ENCODE measurements at places on chromosomes 7 and 10.

DNA sequence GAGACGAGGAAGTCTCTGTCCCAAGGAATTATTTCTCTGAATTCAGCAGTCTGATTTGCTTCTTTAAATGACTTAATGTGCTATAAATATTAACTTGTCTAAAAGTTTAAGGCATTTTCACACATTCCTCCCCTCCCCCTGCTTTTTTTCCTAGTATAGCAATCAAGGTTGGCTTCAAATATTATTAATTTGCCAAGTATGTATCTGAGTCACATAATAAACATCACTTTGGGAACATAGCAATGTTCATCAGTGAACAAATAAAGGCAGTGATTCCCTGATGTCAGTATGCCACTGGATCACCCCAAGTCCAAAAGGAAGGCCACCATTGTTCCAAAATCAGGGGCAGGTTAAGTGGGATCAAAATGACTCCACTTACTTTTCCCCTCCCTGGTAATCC, 40.5 kb downstream of the PDE6C start:
- no peak for DNase-seq

DNA sequence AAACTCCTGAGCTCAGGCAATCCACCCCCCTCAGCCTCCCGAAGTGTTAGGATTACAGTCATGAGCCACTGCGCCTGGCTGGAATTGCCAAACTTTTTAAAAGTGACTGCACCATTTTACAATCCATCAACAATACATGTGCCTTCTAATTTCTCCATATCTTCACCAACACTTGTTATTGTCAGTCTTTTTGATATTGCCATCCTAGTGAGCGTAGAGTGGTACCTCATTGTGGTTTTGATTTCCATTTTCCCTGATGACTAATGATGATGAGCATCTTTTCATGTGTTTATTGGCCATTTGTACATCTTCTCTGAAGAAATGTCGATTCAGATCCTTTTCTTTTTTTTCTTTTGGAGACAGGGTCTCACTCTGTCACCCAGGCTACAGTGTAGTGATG, 21.7 kb upstream of the STRIP2 start:
- DNase-seq = no peak

- DNase-seq = no peak
Measured at GRCh38 chr10:29820890-29821461, 186.2 kb upstream of the SVIL start.

- no peak for DNase-seq
Measured at GRCh38 chr10:52999258-52999657, 226.7 kb upstream of the MBL2 start.

DNA sequence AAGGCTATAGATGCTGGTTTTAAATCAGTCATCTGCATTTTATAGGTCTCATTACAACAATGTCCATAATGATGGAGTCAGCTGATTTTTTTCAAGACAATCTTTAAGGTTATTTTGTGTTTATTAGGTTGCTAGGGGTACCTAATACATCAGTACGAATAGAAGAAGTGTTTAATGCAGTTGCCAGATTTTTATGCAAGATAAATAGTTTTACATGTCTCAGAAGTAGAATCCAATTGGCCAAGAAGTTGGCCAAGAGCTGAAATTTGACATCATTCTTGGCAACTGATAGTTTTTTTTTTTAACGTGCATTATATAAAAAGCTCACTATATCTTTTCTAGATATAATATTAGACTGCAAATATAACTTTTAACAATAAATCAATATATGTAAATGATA, 208.5 kb downstream of the TRIL start:
- no peak for DNase-seq

GRCh38 chr10:78473006-78473405, 439.3 kb downstream of the RPS24 start:
- DNase-seq = no peak

GRCh38 chr7:10022957-10023356, 950.7 kb upstream of the PHF14 start:
- no peak for DNase-seq

- no peak for DNase-seq
Measured at GRCh38 chr10:75015442-75015841, 96.0 kb upstream of the SAMD8 start.

- no peak for DNase-seq
Measured at GRCh38 chr7:140031364-140031763, 31.4 kb downstream of the PARP12 start.

- DNase-seq = no peak
Measured at GRCh38 chr10:29649561-29650551, 15.1 kb upstream of the SVIL start.

- no peak for DNase-seq
Measured at GRCh38 chr7:27399791-27400567, 157.4 kb downstream of the EVX1 start.

GRCh38 chr10:11707624-11708350, 34.4 kb upstream of the ECHDC3 start:
- no peak for DNase-seq

- DNase-seq = no peak
Measured at GRCh38 chr7:42574685-42575084, 337.2 kb downstream of the C7orf25 start.

GRCh38 chr10:78576276-78576675, 492.5 kb upstream of the ZMIZ1 start:
- no peak for DNase-seq

GRCh38 chr10:12707461-12708185, 293.9 kb downstream of the CCDC3 start:
- DNase-seq = peak; percentile 73

DNA sequence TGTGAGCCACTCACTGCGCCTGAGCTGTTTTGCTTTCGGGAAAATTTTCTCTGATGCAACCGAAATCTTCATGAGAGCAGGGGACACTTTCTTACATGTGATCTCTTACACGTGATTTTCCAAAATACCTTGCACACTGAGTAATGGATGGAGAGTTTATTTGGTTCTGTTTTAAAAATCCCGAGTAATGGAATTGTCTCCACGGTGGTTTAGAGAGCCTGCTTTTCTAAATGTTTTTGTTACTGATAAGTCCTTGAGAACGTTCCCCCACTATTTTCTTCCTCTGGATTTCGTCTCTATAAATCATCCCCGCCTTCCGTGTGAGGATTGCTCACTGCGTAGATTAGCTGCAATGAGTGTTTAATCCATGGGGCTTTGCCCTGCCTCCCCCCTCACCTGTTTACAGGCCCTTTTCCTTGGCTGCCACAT, 25.7 kb downstream of the CAMK1D start:
- no peak for DNase-seq

DNA sequence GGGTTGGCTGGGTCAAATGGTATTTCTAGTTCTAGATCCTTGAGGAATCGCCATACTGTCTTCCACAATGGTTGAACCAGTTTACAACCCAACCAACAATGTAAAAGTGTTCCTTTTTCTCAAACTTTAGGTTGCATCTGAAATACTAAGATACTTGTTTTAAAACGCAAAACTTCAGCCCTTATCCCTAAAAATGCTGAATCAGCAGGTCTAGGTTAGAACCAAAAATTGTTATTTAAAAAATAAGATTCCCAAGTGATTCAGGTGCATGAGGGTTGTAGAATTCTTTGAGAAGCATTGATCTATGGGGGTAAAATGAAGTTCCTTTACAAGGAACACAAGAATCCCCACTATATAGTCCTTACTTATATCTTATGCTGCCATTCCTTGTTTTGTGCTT, 56.5 kb upstream of the BICC1 start:
- no peak for DNase-seq

DNA sequence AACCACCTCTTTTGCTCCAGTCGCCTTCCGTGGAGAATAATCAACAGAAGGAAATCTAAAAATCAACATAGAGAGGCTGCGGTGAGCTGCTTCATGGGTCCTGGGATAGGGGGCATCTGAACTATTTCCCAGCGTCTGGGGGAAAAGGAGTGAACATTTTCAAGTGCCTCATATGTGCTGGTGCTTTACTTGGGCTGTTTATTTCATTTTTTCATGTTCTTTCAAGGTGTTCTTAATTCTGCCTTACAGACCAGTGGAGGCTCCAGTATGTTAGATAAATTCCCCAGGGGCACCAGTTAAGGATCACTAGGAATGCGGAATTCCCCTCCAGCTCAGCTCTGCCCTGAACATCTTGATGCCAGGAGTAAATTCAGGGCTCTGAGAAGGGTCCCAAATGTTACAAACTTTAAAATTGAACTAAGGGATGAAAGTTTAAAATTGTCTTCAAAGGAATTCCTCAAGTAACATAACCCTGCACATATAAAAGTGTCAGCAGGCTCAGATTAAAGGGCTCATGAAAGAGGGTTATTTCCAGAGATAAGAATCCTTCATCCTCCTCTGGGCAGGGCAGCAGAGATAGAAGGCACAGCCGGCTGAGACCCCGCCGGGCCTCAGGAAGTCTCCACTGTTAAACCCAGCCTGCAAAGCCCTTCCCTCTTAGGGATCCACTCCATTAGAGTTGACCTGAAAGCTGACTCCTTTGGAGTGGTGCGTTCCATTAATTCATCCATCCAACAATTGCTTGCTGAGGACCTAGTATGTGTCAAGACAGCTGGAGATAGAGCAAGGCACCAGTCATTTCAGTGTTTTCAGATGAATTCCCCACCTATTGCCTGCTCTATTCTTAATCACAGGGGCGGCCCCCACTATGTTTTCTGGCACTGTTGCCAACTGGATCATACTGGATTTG, 345.8 kb downstream of the KCNMA1 start:
- DNase-seq = no peak

DNA sequence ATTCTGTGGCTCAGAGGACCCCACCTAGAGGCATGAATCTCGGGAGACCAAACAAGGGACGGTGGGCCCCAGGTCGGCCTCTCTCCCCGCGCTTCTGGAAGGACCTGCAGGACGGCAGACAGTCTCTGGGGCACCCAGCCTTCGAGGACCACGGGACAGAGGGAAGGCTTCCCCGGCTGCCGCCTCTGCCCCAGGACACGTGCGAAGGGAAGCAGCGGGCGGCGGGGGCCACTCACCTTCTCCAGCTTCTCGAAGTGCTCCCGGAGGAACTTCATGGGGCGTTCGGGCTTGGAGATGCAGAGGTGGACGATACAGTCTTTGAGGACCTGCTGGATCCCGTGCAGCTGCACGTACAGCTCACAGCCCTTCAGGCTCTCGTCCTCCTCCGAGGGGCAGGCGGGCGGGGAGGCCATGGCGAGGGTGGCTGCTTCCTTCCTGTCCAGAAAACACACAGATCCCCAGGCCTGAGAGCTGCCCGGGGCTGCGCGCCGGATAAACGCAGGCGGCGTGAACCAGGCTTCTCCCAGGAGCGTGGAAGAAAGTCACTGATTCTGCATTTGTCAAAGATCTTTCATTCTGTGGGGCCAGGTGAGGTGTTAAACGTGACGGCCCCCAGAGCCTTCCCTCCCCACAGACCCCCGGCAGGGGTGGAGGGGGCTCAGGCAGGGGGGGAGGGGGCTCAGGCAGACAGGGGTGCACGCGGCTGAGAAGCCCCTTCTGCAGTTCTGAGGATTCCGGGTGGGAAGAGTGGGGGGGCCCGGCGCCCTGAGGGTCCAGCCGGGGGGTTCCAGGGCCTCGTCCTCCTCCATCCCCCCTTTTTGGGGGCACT, 15.2 kb upstream of the DNAAF5 start:
- DNase-seq = no peak

GRCh38 chr7:44962483-44963251, 16.1 kb downstream of the MYO1G start:
- DNase-seq = no peak

DNA sequence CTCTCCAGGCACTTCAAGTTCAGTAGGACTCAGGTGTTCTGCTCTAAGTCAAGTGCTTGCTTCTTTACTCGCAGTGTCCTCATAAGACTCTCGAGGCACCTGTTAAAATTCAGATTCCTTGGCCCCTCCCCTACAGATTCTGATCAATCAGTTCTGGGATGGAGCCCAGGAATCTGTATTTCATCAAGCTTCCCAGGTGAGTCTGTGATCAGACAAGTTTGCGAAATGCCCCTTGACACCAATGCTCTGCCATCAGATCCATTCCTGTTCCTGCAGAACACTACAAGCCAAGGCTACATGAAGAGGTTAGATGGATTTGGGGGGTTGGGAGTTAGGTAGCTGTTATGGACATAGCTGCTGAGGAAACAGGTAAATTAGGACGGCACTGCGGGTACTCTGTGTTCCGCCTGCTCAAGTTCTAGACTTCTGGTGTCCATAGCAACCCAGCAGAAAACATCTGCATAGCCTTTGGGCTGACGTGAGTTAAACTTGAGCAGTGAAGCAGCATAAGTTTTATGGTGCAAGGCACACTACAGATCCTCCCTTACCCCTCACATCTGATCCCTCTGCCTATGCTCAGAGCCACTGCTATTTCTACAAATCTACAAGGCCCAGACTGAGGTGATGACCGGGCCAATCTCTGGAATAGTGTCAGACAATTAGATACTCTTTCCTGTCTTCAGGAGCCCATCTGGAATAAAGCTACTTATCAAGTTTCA, 6.8 kb upstream of the NCOA4 start:
- no peak for DNase-seq

DNA sequence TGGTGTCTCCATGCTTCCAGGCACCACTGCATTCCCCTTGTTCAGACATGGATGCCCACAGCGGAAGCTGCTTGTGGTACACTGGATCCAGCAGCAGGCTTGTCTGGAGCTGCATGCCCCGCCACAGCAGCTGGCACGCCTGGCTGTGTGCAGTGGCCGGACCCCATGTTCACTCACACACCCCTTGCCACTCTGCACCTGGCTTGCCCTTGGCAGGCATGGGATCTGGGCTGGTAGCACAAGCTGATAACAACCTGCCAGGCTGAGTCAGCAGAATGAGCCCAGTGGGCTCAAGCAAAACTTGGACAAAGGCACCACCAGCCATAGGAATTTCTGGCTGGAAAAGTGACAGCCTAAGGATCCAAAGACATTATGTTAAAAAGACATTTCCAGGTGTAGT, 91.8 kb upstream of the TMEM168 start:
- DNase-seq = no peak

DNA sequence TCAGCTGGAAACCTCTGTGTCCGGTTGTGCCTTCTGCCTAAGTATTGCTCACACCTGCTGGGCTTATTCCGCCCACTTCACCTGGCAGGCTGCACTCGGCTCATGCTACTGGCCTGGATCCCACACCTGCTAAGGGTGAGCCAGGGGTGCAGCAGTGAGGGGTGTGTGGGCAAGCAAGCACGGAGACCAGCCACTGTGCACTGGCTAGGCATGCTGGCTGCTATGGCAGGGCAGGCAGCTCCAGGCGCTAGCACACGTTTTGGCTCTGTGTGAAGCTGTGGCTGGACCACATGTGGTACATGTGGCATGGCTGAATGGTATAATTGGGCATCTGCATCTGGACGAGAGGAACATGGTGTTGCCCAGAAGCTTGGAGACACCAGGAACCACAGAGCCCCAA, 940.7 kb downstream of the NRG3 start:
- DNase-seq = no peak

Measured in activated CD4-positive, alpha-beta memory T cell treated with anti-CD3 and anti-CD28 coated beads for 36 hours (primary cell).